Stimulated activated CD4-positive, alpha-beta T cell treated with anti-CD3 and anti-CD28 coated beads, Interleukin-2, amount 100 ng/mL, for 48 hours (primary cell): ENCODE measurements at places on chromosomes 16 and 17.

DNA sequence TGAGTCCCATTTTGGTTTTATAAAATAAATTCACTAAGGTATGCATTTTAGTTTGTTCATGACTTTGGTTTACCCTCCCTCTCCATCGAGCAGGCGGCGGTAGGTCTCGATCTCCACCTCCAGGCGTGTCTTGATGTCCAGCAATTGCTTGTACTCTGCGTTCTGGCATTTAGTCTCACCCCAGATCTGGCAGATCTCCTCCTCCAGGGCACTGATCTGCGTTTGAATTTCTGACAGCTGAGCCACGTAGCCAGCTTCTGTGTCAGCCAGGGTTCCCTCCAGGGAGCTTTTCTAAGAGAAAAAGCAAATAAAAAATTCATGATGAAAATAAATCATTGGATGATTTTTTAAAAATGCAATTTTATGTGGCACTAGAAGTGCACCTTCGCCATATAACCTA lies 4.2 kb downstream of the KRT24 start:
- DNase-seq = no peak

- DNase-seq = no peak
These were observed 11.3 kb upstream of the PRR29 start for GRCh38 chr17:63986821-63987220.

- no peak for DNase-seq
These were observed 22.8 kb downstream of the OMG start for GRCh38 chr17:31274252-31274651.

GRCh38 chr17:1977583-1978395 lies 47.3 kb downstream of the RTN4RL1 start:
- no peak for DNase-seq

DNA sequence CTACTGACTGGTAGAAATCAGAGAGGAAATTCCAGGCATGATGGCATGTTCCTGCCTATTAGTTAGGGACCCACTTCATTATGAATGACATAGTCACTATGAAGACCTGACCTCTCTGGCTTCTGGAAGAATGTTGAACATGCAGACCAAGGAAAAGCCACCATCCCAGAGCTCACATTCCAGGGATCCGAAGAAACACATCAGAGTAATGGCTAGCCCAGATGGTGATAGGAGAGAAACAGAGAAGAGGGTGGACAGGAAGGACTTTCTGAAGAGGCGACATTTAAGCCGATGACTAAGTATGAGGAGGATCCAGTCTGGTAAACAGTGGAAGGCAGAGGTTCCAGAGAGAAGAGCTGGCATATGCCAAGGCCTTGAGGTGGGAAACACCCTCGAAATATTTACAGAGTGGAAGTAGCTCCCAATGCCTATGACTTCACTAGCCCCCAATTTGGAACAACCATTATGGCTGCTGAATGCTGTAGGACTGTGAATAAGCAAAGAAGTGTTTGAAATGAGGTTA lies 216.2 kb downstream of the RBFOX1 start:
- no peak for DNase-seq

GRCh38 chr17:49515196-49515770 lies 20.2 kb downstream of the NGFR start:
- no peak for DNase-seq

GRCh38 chr16:21277045-21277926 lies 804 bp downstream of the CRYM start:
- no peak for DNase-seq

DNA sequence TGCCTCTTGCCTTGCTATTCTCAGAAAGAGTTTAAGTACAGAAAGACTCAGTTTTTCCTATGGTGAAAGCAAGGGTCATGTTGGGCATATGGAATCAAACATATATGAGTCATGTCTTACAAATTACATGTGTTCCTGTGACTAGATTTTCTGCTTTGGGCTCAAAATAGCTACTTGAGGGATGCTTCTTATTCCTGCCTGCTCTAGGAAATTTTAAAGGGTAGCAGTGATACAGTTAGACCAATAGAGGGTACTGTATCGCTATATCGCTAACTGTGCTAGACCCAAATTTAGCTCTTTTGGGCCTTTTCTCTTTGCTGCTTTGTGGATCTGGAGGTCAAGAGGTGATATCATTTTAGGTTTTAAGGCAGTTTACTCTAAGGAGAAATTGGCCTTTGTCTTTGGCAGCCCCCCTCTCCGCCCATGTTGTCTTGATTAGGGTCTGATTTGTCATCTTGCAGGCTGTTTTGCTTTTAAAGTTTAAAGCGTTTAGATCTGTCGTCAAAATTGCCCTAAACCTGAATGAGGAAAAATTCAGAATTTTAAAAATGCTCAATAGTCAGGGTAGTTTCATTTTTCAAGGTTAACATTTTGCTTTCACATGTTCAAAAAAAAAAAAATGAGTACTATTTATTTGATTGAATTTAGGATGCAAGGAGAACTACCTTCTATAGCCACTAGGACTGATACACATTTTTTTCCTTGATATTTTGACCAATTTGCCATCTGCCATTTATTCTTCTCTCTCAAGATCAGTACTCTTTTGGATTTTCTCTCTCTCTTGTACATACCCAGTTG lies 8.8 kb downstream of the NFATC3 start:
- DNase-seq = no peak

DNA sequence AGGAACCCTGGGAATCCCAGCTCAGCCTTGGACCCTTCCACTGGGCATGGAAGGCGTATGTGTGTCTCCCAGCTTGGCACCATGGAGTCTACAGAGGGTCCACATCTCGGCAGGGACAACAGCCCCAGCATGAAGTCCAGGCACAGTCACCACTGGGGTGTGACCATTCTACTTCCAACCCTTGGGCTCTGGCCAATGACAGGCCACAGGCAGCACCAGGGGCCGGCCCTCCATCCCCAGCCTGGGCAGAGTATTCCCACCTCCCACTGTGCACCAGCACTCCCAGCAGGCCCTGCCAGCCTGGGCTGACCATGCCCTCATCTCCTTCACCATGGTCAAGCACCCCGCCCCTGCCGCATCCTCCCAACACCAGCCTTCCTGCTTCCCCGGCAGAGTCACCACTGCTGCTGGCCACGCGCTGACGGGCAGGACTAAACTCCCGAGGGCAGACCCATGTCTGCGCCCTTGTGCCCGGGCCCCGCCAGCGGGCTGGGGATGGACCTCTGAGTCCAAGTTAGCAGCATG lies 9.5 kb upstream of the PPP1R27 start:
- no peak for DNase-seq

GRCh38 chr16:87100306-87101058 lies 216.7 kb downstream of the C16orf95 start:
- no peak for DNase-seq

- DNase-seq = no peak
These were observed 7.8 kb upstream of the MYH8 start for GRCh38 chr17:10429421-10430045.

GRCh38 chr17:323721-324571 lies 28.7 kb downstream of the RPH3AL start:
- no peak for DNase-seq

GRCh38 chr17:32732900-32733299 lies 144.0 kb downstream of the MYO1D start:
- no peak for DNase-seq
